ENCODE measurements at places on chromosomes 3 and 15. TPM values are rescaled to one million over a fixed set of nuclear protein-coding genes. Genes with fewer than 3 reads are reported as not detected.

The NXPE3 gene
- 14.2 TPM for total RNA-seq

DNA sequence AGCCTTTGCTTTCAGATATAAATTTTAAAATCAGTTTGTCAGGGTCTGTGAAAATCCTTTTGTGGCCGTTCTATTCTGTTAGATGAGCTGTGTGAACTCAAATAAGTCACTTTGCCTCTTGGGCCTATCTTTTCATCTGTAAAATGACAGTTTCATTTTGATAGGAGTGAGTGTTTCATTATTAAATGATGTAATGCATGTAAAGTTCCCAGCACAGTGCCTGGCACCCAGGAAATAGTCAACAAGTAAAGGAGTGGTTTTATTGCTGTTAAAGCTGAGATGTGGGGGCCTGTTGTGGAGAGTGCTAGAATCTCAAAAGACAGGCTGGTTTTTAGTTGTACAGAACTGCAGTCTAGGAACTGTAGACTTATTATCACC, 394.5 kb upstream of the CFAP20DC start:
- no peak overlapping the region for H3K27ac ChIP-seq
- no peak overlapping the region for H3K4me3 ChIP-seq
- H3K4me1 ChIP-seq = peaks cover 4% of the 10 kb centered on the region
- no peaks in the 10 kb centered on the region for H3K36me3 ChIP-seq
- no peak for DNase-seq
- H3K27me3 ChIP-seq = no peaks in the 10 kb centered on the region

The CCK gene
- total RNA-seq = not detected

GRCh38 chr15:73884159-73884558, 10.8 kb downstream of the TBC1D21 start:
- no peaks in the 10 kb centered on the region for H3K4me1 ChIP-seq
- no peak overlapping the region for H3K27ac ChIP-seq
- H3K27me3 ChIP-seq = no peaks in the 10 kb centered on the region
- no peak for DNase-seq

The SLC22A13 gene
- total RNA-seq = 0.15 TPM

The BNC1 gene
- 0.23 TPM for total RNA-seq

- no peak overlapping the region for H3K4me3 ChIP-seq
- no peaks in the 10 kb centered on the region for H3K27me3 ChIP-seq
- no peaks in the 10 kb centered on the region for H3K36me3 ChIP-seq
- H3K27ac ChIP-seq = no peak overlapping the region
Observed at GRCh38 chr15:69888406-69888805, 209.3 kb downstream of the TLE3 start.

DNA sequence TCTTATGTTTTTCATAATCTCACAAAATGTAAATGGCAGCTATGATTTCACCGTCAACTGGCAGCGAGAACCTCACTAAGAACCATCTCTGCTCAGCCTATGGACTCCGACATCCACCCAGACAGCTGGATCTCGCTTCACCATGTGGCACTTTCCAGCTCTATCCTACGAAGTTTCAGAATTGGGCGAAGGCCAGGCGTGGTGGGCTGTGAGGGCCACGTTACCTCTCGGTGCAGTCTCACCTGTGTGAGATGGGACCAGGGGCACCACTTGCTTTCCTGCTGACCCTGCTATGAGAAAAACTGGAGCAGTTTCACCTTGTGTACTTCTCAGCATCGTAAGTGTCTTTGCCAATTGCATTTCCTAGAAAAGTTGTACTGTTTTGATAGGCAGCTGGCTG, 32.3 kb downstream of the CHDH start:
- no peak for DNase-seq
- H3K4me3 ChIP-seq = no peak overlapping the region
- no peaks in the 10 kb centered on the region for H3K36me3 ChIP-seq

Measured in ovary (tissue), 10 donors.